Uterus (tissue), 4 donors: ENCODE measurements at places on chromosomes 12 and 14. TPM values are rescaled to one million over a fixed set of nuclear protein-coding genes. Genes with fewer than 3 reads are reported as not detected.

The PLEKHG7 gene
- not detected for total RNA-seq

The ESPL1 gene
- total RNA-seq = not detected

The MYF5 gene
- not detected for total RNA-seq

The FSCB gene
- not detected for total RNA-seq

The TAS2R43 gene
- total RNA-seq = 7.7 TPM

The CPM gene
- 4.4 TPM for total RNA-seq

The PSMA3 gene
- 61.2 TPM for total RNA-seq

The THTPA gene
- 14.5 TPM for total RNA-seq

The RND1 gene
- 22.1 TPM for total RNA-seq

The VRTN gene
- total RNA-seq = not detected

The KCNK10 gene
- not detected for total RNA-seq

The SIX1 gene
- 7.1 TPM for total RNA-seq

The ADCY6 gene
- 75.8 TPM for total RNA-seq

The KRT75 gene
- not detected for total RNA-seq

The FAM186B gene
- 0.30 TPM for total RNA-seq

The IFI27 gene
- 390 TPM for total RNA-seq
